ENCODE measurements at places on chromosomes 13 and 19. TPM values are rescaled to one million over a fixed set of nuclear protein-coding genes. Genes with fewer than 3 reads are reported as not detected.

- no peak for DNase-seq
Observed at GRCh38 chr19:38655148-38655824, 7.8 kb downstream of the ACTN4 start.

- no peak for DNase-seq
Observed at GRCh38 chr19:38506723-38507550, 73.4 kb downstream of the RYR1 start.

DNA sequence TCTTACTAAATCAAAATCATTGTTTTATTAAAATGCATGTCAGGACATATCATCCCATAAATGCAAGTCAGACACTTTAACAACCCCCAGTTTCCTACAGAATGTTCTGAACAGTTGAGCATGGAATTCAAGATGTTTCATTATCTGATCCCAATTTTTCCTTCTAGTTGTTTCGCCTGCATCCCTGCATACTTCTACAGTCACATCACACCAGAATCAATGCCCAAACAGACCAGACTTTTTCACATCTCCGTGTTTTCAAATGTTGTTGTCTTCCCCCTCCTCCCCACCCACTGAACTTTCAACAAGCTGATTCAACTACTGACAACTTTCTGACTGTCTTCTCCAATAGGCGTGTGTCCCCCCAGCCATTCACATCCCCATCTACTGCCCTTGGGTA lies 48.6 kb downstream of the LHFPL6 start:
- DNase-seq = no peak

DNA sequence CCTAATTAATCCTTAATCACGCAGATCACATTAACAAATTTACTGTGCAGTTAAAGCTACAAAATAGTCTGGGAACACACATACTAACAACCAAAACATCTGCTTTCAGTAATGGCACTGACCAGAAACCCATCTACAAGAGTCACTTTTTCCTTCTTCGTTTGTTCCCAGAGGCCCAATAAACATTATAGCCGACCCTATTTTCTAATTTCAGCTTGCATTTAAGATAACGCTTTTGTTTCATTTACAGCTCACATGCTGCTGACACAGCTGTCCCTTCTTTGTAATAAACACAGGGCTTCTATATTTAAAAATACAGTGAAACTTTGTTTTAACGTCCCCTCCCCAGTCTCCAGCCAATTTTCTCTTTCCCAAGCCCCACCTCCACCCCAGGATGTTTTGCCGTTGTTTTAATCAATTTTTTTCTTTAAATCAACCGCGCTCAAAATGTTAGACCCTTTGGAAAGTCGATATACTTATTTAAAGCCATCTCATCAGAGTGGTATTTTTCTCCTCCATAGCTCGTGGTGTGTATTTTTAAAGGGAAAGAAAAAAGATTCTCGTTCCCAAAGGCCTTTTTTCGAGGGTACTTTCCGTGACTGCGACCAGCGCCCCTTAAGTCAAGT lies 1.7 kb upstream of the WBP4 start:
- DNase-seq = no peak

DNA sequence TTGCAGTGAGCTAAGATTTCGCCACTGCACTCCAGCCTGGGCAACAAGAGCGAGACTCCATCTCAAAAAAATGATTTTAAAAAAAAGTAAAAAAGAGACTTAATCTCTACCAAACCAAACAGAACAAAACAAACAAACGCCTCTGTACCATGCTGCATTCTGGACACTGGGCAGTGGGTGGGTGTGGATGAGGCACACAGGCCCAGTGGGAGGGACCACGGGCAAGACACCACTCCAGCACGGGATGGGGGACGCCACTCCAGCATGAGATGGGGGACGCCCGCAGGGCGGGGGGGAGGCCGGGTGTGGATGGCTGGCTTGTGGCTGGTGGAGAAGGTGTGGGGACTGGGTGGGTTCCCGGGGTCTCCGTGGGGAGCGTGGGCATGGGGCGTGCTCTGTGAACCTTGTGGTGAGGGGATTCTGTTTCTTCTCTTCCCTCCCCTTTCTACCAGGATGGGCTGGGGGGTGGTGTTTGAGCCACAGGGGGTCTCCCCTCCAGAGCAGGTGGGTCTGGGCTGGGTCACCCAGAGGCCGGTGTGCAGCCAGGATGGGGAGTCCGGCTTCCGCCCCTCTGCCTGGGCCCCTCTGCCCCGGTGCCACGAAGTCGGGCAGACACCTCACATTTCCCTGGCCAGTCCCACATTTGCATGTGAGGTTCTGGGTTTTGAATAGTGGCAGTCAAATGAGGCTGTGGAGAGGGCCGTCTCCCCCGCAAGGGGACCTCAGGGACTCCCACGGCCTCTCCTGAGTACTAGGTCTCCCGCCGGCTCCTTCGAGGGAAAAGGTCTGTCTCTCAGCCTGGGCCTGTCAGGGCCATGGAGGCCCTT lies 23.9 kb upstream of the MATK start:
- DNase-seq = no peak

SHISA2 gene
- 2.9 TPM for total RNA-seq

- no peak for DNase-seq
Observed at GRCh38 chr13:66214467-66214866, 1015.7 kb downstream of the PCDH9 start.

ATP4B gene
- total RNA-seq = not detected

DNA sequence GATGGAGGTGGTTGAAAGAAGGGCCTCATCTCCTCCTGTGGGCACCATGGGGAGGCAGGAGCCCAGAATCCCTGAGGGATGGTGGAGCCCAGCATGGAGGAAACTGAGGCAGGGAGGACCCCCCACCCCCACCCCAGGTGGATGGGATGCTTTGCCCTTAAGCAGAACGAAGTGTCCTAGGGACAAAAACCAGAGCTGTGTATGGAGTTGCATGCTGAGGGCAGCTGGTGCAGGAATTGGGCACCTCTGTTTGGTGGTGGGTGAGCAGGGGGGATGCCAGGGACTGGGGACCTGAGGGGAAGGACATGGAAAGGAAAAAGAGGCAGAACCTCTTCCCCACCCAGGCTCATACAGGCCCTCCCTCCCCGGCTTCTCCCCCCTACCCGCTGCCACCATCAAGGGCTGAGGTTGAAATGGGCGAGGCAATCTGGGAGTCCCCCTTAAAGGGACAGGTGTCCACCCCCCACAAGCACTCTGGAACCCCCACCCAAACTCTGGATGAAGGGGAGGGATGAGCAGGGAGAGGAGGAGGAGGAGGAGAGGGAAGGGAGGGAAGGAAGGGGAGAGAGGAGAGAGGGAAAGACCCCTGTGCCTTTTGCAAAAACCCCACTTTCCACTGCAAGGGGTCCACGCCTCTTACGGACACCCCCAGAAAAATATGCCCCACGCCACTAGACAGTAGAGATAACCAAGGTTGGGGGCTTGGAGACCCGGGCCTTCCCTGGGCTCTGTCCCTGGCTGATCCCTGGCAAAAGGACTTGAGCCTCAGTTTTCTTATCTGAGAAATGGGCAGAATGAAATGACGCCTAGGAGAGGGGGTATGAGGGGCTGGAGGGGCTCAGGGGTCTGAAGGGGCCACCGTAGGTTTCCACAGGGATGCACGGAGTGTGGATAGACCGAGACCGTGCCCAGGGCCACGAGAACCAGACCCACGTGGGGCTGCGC lies 5.9 kb downstream of the ONECUT3 start:
- DNase-seq = no peak

DNA sequence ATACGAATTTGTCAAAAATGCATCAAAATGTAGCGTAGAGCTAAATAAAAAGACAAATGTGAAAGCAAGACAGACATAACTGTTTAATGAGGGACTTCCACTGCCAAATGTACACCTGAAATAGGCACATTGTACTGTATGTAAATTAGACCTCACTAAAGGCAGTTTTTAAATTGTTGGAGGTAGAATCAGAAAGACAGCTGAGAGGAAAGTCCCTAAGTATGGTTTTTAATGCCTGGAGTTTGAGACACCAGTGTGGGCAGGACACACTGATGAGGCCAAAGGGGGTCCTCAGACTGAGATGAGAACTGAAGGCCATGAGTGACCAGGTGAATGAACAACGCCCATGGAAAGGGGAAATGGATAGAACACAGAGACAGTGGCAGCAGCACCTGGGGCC lies 22.9 kb downstream of the MED26 start:
- no peak for DNase-seq

- DNase-seq = no peak
Observed at GRCh38 chr19:1852581-1853128, 4.4 kb upstream of the REXO1 start.
